ENCODE measurements at places on chromosomes 11 and 22.

- no peak for DNase-seq
Observed at GRCh38 chr11:28879869-28880268, 771.7 kb downstream of the METTL15 start.

- no peak for DNase-seq
Observed at GRCh38 chr11:42913731-42914130, 398.1 kb upstream of the API5 start.

DNA sequence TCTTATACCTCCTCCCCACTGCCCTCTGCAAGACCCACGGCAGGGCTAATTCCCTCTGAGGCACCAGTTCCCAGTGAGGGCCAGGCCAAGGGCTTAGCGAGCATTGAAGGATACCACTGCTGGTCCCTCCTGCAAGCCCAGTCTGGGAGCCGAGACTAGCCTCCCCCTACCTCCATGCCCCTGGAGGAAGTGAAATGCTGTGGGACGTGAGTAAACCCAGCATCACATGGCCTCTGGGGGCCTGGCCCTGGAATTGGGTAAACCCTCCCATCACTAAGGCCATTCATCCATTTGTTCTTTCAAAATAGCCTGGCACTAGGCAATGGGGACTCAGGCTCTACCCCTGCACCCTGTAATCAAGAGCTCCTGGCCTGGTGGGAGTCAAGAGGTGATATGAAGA, 24.7 kb downstream of the ARAP1 start:
- DNase-seq, result no peak

GRCh38 chr11:59208956-59209355, 3.8 kb downstream of the MPEG1 start:
- DNase-seq, result no peak

DNA sequence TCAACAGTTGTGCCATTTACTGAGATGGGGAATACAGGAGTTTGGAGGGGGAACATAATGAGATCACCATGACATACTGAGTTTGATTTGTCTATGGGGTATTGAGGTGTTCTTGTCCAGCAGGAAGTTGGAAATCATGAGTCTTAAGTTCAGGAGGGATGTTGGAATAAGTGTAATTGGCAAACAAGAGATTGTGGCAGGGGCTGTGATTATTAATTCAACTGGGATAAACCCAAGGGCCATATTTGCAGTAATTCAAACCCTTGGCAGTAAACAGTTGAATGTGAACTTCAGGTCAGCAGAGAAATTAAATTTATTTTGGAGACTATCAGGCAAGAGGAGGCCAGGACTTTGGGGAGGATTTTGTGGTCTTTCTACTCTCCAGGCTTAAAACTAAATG, 33.4 kb downstream of the ADM start:
- DNase-seq, result no peak

DNA sequence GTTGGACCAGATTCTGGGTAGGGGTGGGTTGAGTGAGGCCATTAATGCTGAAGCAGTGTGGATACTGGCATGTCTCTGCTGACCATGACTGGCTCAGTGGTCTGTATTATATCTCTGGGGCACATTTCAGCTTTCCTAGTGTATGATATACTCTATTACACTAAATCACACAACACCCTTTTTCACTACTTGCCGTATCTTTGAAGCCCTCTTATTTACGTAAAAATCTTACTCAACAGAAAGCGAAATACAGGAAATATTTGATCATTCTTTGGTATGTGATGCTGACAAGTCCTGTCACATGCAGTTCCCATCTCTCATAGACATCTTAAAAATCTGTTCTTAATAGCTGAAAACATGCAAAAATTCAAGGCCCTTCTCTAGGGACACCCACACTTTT, 40.3 kb downstream of the OR5B17 start:
- DNase-seq, result no peak

GRCh38 chr11:134783234-134783633, 371.2 kb upstream of the B3GAT1 start:
- DNase-seq, result no peak
